ENCODE measurements at places on chromosomes 1 and 21. TPM values are rescaled to one million over a fixed set of nuclear protein-coding genes. Genes with fewer than 3 reads are reported as not detected.

The CFHR1 gene
- polyA plus RNA-seq, result not detected

DNA sequence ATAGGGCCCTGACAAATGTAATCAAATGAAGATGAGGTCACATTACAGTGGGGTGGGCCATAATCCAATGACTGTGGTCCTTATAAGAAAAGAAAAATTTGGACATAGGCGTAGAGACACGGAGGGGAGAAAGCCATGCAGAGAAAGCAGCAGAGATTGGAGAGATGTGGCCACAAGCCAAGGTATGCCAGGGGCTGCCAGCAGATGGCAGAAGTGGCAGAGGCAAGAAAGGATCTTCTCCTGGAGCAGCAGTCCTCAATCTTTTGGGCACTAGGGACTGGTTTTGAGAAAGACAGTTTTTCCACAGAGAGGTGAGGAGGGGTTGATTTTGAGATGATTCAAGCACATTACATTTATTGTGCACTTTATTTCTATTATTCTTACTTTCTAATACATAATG is 355.1 kb downstream of the NPHP4 start:
- no peak overlapping the region for H3K4me3 ChIP-seq
- no peaks in the 10 kb centered on the region for H3K4me1 ChIP-seq
- H3K36me3 ChIP-seq, result no peaks in the 10 kb centered on the region

- no peak overlapping the region for H3K4me3 ChIP-seq
- H3K4me1 ChIP-seq, result peaks cover 19% of the 10 kb centered on the region
- H3K27me3 ChIP-seq, result no peaks in the 10 kb centered on the region
- DNase-seq, result peak; percentile 70
- peaks cover 36% of the 10 kb centered on the region for H3K36me3 ChIP-seq
Measured at GRCh38 chr1:63651161-63651701, 58.0 kb downstream of the PGM1 start.

GRCh38 chr1:115771847-115772457 is 3.4 kb upstream of the CASQ2 start:
- peak; percentile 84 for DNase-seq
- no peaks in the 10 kb centered on the region for H3K27me3 ChIP-seq
- H3K36me3 ChIP-seq, result no peaks in the 10 kb centered on the region
- H3K4me3 ChIP-seq, result no peak overlapping the region
- H3K27ac ChIP-seq, result peak overlapping the region; percentile 56
- peaks cover 27% of the 10 kb centered on the region for H3K4me1 ChIP-seq

GRCh38 chr1:167476061-167476460 is 42.3 kb downstream of the CD247 start:
- H3K27me3 ChIP-seq, result no peaks in the 10 kb centered on the region
- H3K27ac ChIP-seq, result no peak overlapping the region
- no peak for DNase-seq
- peaks cover 8% of the 10 kb centered on the region for H3K4me1 ChIP-seq

- no peak within 1 kb of the TSS for H3K4me3 ChIP-seq
- peaks cover 15% of the 10 kb centered on the region for H3K4me1 ChIP-seq
- H3K27me3 ChIP-seq, result no peaks in the 10 kb centered on the region
- no peaks in the 10 kb centered on the region for H3K36me3 ChIP-seq
- H3K27ac ChIP-seq, result peak within 1 kb of the TSS; percentile 50
Measured at GRCh38 chr1:230747127-230747730, at the start of gene CAPN9. Gene CAPN9, plus strand, starts transcription at chr1:230747388. Its CDS starts 109 bp downstream, at chr1:230747497.

DNA sequence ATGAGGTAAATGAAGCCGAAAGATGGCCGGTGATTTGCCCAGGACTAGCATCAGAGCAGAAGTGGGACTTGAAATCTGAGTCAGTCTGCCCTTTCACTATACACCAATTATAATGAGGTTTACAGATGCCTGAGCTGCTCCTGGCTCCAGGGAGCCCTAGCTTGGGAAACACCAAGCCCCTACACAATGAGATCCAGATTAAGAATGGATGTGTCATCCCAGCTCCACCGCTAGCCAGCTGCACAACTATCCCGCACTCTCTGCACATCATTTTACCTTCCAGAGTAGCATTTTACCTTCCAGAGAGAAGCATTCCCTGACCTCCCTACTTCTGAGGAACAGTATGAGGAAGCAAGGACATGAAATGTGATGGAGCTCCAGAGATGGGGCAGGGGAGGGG is 27.0 kb downstream of the SERTAD4 start:
- peaks cover 6% of the 10 kb centered on the region for H3K27me3 ChIP-seq
- peak; percentile 58 for DNase-seq
- no peaks in the 10 kb centered on the region for H3K36me3 ChIP-seq

The AGMAT gene
- 0.31 TPM for polyA plus RNA-seq

DNA sequence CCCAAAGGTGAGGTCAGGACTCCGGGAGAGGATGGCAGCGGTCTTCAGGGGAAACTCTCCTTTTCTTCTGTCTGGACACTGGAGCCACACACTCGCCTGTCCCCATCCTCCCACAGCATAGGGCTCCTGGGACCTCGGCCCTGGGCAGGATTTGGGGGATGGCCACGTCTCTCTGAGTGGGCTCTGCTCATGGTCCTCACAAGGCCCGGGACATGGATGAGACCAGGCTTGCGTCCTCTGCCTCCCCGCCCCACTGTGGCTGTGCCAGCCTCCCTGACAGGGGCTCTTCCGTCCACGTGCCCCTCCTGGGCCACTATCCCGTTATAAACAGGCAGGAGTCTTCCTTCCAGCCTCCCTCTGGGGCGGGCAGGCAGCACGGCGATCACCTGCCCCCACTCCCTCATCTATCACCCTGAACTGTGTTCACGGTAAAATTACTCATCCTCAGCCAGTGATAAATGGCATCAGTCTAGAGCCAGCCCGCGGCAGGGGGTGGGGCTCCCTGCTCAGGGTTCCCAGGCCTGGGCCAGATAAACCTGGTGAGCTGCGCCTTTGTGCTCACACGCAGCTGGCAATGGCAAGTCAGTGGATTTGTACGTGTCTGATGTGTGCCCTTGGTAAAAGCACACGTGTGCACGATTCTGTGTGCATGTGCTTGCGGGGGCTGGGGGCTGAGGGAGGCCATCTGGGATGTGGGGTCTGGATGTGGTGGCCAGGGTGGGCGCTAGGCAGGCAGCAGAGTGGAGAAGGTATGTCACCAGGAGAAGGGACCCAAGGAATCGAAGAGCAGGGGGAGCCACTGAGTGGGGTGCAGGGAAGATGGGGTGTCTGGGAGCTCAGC is 12.6 kb upstream of the SAMD11 start:
- H3K27me3 ChIP-seq, result no peaks in the 10 kb centered on the region
- no peaks in the 10 kb centered on the region for H3K36me3 ChIP-seq

The UBXN11 gene
- polyA plus RNA-seq, result 41.3 TPM

DNA sequence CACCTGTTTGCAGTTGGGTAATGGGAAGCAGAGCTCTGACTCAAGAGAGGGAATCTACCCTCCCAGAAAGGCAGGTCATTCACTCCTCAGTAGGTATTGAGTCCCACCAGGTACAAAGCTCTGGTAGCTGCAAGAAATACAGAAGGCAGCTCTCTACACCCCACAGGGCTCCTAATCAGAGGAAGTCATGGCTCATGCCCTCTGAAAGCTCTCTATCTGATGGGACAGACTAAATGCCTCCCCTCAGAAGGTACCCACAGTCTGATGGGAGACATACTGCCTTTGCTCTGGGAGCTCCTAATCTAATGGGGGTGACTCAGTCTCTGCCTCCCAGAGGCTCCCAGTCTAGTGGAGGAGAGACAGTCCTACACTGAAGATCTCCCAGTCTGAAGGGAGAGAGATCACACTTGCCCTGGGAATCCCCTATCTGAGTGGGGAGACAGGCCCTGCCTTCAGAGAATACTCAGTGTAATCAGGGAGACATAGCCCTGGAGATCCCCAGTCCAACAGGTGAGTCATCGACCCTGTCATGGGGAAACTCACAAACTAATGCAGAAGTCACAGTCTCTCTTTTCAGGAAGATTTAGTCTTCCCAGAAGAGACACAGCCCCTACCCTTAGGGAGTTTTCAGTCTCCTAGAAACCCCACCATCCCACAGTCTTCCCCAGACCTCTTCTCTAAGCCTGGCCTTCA is 23.7 kb downstream of the CAMK1G start:
- no peaks in the 10 kb centered on the region for H3K27me3 ChIP-seq
- peaks cover 21% of the 10 kb centered on the region for H3K4me1 ChIP-seq
- no peak overlapping the region for H3K27ac ChIP-seq
- DNase-seq, result no peak

DNA sequence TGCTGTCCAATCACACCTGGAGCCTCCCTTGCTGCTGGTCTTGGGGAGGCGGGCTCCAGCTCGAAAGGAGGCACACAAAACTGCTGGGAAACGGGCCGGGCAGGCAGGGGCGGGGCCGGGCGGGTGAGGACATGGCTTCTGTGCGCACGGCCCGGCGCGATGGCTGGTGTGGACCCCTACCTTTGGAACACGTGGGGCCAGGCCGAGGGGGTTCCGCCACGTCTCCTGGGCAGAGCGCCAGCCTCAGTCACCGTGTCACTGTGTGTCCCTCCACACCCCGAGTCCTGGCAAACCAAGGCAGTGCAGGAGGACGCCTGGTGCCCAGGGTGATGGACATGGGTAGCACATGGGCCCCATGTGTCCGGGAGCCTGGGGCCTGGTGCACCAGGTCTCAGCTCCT is 42.0 kb upstream of the ADARB1 start:
- H3K27me3 ChIP-seq, result no peaks in the 10 kb centered on the region
- no peak for DNase-seq
- H3K4me1 ChIP-seq, result peaks cover 29% of the 10 kb centered on the region
- no peak overlapping the region for H3K4me3 ChIP-seq
- H3K36me3 ChIP-seq, result no peaks in the 10 kb centered on the region
